Spinal cord (tissue), 10 donors: ENCODE measurements at places on chromosomes 5 and 9. TPM values are rescaled to one million over a fixed set of nuclear protein-coding genes. Genes with fewer than 3 reads are reported as not detected.

The PHYHD1 gene
- 29.9 TPM for total RNA-seq

The ENTREP1 gene
- total RNA-seq, result 19.5 TPM

The C9orf40 gene
- 4.6 TPM for total RNA-seq

The C5orf58 gene
- not detected for total RNA-seq

The FCN1 gene
- 1.2 TPM for total RNA-seq
